Cortex of kidney (tissue), 1 donor: ENCODE measurements at places on chromosomes 3 and 15.

GRCh38 chr15:89820666-89821611, 6.3 kb upstream of the ANPEP start:
- DNase-seq = no peak

GRCh38 chr15:73078722-73079121, 26.5 kb downstream of the NEO1 start:
- DNase-seq = no peak

DNA sequence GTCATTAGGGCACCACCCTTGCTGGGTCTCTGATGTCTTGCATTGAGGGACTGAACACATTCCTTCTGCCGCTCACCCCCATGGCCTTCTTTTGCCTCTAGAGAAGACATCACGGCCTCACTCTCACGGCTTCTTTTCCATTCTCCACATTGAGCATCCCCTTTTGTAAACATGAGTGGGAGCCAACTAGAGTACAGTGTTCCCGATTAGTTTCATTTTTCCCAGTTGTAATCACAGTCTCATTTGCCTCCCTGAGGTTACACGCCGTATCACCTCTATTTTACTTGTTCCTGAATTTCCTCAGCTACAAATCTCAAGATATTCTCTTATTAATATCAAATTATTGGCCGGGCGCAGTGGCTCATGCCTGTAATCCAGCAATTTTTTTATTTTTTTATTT, 17.5 kb downstream of the USP13 start:
- DNase-seq = no peak

- no peak for DNase-seq
These were observed 5.4 kb upstream of the ACP3 start for GRCh38 chr3:132311841-132312240.
